ENCODE measurements at places on chromosomes 2 and 18. TPM values are rescaled to one million over a fixed set of nuclear protein-coding genes. Genes with fewer than 3 reads are reported as not detected.

LIMS3 gene
- total RNA-seq, result 2.6 TPM

IER3IP1 gene
- total RNA-seq, result 8.5 TPM

CD28 gene
- total RNA-seq, result 0.21 TPM

TMEM37 gene
- 0.28 TPM for total RNA-seq

BOLL gene
- not detected for total RNA-seq

NT5DC4 gene
- not detected for total RNA-seq

DSC3 gene
- total RNA-seq, result 0.23 TPM

COMMD1 gene
- 40.3 TPM for total RNA-seq

ABCG5 gene
- 0.05 TPM for total RNA-seq

CHRNG gene
- total RNA-seq, result not detected

RUFY4 gene
- not detected for total RNA-seq

NEURL3 gene
- 1.2 TPM for total RNA-seq

SCYGR3 gene
- not detected for total RNA-seq

RAMP1 gene
- 17.6 TPM for total RNA-seq

ANO7 gene
- total RNA-seq, result 6.9 TPM

DPP10 gene
- not detected for total RNA-seq

KCNJ3 gene
- total RNA-seq, result 0.21 TPM

PLA2R1 gene
- 5.7 TPM for total RNA-seq

ABCB6 gene
- total RNA-seq, result 19.0 TPM

DHRS9 gene
- total RNA-seq, result 0.21 TPM
